ENCODE measurements at places on chromosomes 16 and 17. TPM values are rescaled to one million over a fixed set of nuclear protein-coding genes. Genes with fewer than 3 reads are reported as not detected.

The CAMKK1 gene
- total RNA-seq: 2.7 TPM

The ARL5C gene
- not detected for total RNA-seq

The SMIM36 gene
- not detected for total RNA-seq

The DOC2A gene
- total RNA-seq: 0.12 TPM

The KAT8 gene
- total RNA-seq: 40.8 TPM

The ACSM2B gene
- total RNA-seq: not detected

The KRTAP9-4 gene
- not detected for total RNA-seq
